ENCODE measurements at places on chromosomes 4 and X.

GRCh38 chrX:679291-679979 lies 48.8 kb downstream of the SHOX start:
- no peak overlapping the region for H3K4me3 ChIP-seq
- DNase-seq, result no peak
- no peak overlapping the region for H3K27ac ChIP-seq
- peaks cover 2% of the 10 kb centered on the region for H3K36me3 ChIP-seq
- no peaks in the 10 kb centered on the region for H3K27me3 ChIP-seq
- H3K4me1 ChIP-seq, result no peaks in the 10 kb centered on the region

- H3K27me3 ChIP-seq, result no peaks in the 10 kb centered on the region
- peaks cover 15% of the 10 kb centered on the region for H3K4me1 ChIP-seq
- peak overlapping the region; percentile 74 for H3K27ac ChIP-seq
- DNase-seq, result no peak
- no peak overlapping the region for H3K4me3 ChIP-seq
Measured at GRCh38 chrX:7110821-7111276, 36.7 kb upstream of the STS start.

DNA sequence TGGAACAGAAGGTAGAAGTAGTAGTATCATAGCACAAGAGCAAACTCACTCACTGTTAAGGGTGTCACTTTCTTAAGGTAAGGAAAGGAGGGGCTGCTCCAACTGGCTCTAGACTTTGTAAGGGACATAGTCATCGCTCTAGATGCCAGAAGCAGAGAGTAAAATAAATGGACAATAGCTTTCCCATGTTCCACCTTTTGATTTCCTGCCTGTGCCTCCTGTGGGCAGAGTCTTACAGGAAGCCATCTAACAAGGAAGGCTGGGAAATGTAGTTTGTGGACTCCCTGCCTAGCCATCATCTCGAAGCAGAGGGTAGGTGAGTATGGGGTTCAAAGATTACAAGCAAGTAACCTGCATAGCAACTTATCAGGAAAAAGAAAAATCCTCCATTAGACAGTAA lies 1.7 kb upstream of the METTL14 start:
- peaks cover 2% of the 10 kb centered on the region for H3K27me3 ChIP-seq
- DNase-seq, result no peak
- H3K27ac ChIP-seq, result no peak overlapping the region
- peaks cover 5% of the 10 kb centered on the region for H3K36me3 ChIP-seq
- no peak overlapping the region for H3K4me3 ChIP-seq

GRCh38 chrX:11640089-11640488 lies 25.6 kb downstream of the ARHGAP6 start:
- no peak overlapping the region for H3K27ac ChIP-seq
- H3K4me1 ChIP-seq, result no peaks in the 10 kb centered on the region
- peaks cover 8% of the 10 kb centered on the region for H3K27me3 ChIP-seq
- DNase-seq, result no peak
- no peak overlapping the region for H3K4me3 ChIP-seq
- H3K36me3 ChIP-seq, result no peaks in the 10 kb centered on the region
